ENCODE measurements at places on chromosomes 1 and 21. TPM values are rescaled to one million over a fixed set of nuclear protein-coding genes. Genes with fewer than 3 reads are reported as not detected.

- no peak for DNase-seq
These were observed 22.0 kb downstream of the TNNT2 start for GRCh38 chr1:201355471-201355870.

DNA sequence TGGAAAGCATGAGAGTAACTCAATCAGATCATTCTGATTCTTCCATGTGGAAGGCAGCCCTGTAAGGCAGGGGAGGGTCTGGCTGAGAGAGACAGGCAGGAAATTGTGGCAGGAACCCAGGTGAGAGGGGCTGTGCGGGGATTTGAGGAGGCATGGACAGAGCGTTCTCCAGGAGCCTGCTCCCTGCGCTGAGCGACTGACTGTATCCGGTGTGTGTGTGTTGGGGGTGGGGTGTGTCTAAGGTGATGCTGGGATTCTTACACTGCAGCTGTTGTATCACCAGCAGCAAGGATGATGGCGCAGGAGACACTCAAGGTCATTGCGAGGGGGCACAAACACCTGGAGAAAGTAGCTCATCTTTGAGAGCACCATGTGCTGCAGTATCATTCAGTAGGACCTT is 128.5 kb downstream of the RHOU start:
- DNase-seq: no peak

DNA sequence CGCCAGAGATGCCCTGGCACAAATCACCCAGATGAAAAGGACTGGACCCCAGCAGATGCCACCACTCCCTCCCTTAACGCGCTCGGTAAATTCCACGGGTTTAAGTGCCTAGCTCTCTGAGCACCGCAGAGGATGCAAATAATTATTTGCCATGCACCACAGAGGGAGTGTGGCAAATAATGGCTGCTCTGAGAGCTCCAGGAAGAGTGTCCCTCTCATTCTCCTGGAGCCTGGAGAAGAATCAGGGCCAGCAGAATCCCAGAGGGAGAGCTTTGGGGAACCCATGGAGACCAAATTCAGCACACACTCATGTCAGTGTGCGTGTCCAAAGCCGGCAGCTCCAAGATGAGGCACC is 667 bp downstream of the HHIPL2 start:
- DNase-seq: no peak

BSND gene
- total RNA-seq: not detected

GRCh38 chr21:44052071-44052829 is 40.1 kb downstream of the TRAPPC10 start:
- no peak for DNase-seq

DNA sequence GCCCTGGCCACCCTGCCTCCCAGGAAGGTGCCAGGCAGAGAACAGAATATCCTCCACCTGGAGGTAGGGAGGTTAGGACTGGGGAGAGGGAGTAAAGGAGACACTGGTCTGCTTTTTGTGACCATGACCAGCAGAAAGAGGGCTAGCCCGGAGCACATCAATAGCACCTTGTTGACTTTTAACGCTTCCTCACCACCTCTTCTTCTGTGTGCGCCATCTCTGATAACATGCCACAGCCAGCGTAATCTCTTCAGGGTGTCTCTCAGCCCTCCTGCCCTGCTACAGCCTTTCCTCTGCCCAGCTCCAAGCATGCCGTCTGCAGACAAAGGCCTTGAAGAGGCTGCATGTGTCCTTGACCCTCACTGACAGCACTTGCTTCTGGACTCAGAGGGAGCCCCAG is 50.9 kb upstream of the GJA5 start:
- no peak for DNase-seq

- no peak for DNase-seq
These were observed 101.5 kb downstream of the MRPL37 start for GRCh38 chr1:54301497-54301896.
